ENCODE measurements at places on chromosomes 5 and 9.
A peak's percentile ranks its signal among the peaks of the same experiment; 100 is the strongest.

- DNase-seq: no peak
These were observed 138.2 kb downstream of the NSG2 start for GRCh38 chr5:174183701-174184100.

DNA sequence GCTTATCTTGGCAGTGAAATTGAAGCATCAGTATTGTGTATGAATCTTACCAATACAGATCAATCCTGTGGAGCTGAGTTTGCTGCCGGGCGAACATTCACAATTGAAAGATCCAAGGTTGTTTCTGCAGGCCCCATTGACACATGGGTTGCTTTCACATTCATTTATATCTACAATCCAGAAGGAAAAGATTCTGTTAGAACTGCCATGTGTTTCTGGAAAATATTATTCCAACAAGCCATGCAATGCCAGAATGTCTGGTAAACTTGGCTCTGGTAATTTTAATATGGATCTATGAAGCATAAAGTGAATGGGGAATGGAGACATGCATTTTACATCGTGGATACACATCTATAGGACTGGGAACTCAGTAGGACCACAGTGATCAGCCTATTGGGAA is 180.8 kb downstream of the FBN2 start:
- DNase-seq: no peak

DNA sequence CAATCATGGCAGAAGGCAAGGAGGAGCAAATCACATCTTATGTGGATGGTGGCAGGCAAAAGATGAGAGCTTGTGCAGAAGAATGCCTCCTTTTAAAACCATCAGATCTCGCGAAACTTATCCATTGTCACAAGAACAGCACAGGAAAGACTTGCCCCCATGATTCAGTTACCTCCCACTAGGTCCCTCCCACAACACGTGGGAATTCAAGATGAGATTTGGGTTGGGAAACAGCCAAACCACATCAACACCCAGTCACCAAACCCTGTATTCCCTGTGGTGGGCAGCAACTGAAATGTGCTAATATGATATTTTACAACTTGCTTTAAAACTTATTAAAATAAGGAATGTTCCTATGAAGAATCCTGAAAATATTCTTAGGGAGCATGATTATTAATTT is 54.2 kb downstream of the RASGRF2 start:
- no peak for DNase-seq

DNA sequence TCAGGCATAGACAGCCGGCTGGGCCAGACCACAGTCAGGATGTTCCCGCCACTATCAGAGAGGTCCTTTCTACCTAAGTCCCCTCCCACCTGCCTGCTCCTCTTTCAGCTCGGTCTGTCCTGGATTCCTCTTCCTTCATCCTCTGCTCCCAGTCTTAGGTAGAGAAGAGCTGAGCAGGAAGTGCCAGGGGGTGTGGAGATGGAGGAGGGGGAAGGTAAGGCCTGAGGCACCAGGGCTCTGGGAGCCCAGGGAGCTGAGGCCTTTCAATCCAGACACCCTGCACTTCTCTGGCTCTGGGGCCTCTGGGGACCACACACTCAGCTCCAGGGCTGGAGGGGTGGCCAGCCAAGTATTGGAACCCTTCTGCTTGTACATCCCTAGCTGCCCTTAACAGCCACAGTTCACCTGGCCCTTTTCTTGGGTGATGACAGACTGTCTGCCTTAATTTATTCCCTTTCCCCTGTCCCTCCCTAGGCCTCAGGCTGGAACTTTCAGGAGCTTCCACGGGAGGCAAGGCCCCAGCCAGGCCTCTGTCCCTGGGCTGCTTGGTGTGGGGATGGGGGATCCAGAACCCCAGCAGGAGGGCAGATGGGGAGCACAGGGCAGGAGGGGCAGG is 15.6 kb downstream of the IRF1 start:
- no peak for DNase-seq

GRCh38 chr9:2317591-2317990 is 302.4 kb downstream of the SMARCA2 start:
- no peak for DNase-seq

GRCh38 chr5:88557881-88558280 is 289.2 kb upstream of the TMEM161B start:
- no peak for DNase-seq

DNA sequence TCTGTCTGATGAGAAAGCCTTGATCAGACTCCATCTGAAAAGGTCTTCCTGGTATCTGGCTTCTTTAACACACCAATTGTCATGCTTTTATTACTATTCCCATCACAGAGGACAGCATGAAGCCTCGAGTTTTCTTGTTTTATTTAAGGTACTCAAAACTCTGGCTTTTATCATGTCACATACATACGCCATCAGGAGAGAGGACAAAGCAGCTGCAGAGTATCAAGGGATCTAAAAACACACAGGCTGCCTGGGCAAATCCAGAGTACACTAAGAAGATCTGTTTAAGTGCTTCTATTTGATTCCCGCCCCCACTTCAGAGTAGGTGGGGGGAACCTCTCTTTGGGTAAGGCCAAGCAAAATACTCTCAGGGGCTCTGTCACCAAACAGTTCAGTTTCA is 277.2 kb downstream of the SPOCK1 start:
- DNase-seq: no peak

DNA sequence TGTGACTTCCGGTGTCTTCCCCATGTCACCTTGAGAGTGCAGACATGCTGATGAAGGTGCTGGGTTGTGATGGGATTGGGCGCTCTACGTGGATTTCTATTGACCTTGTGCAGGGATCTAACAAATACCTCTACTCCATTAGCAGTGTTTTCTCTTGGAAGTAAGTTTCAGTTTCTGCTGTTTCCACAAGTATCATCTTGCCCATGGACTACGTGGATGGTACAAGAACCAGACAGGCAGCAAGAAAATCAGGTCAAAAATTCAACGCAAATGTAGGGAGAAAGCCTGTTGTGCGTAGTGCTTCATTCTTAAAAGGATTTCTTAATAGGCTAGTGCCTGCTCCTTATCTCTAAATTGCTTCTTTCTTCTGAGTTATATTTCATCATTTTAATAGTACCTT is 60.8 kb downstream of the AOPEP start:
- DNase-seq: no peak

- no peak for DNase-seq
These were observed 2.0 kb downstream of the LCN9 start for GRCh38 chr9:135664801-135665794.

DNA sequence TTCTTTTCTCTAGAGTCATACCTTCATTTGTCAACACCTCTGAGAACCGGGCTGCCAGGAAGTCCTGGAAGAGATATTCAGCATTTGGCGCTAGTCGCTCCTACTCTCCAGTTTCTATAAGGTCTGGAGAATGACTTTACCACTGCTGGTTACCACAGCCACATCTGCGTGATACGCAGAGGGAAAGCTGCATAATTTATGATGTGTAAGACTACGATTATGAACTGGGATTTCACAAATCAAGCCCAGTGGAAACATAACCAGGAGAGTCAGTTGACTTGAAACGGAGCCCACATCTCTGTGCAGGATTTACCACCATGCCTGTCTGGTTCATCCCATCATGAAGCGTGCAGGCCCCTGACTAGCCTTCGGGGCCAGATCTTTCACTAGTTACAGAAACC is 72.6 kb downstream of the FGF1 start:
- DNase-seq: no peak

GRCh38 chr5:11420969-11421368 is 483.3 kb downstream of the CTNND2 start:
- DNase-seq: no peak

DNA sequence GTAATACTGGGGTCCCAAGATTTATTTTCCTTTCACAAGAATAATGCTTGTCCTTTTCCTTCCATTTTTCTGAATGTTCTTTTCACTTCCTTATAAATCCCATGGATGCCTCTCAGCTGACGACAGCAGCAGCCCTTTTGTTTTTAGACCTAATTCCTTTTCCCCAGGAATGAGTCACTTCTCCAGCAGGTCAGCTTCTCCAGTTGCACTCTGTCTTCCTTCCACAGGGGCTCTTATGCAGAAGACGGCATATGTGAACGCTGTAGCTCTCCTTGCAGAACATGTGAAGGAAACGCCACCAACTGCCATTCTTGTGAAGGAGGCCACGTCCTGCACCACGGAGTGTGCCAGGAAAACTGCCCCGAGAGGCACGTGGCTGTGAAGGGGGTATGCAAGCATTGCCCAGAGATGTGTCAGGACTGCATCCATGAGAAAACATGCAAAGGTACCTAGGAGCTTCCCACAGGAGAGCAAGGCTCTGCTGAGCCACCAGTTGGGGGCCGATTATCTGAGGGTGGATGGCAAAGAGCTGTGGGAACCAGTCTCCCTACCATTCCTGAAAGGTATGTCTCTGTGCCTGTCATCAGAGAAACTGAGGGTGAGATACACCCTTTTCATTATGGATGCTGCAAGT is 72.9 kb downstream of the RFK start:
- DNase-seq: no peak

GRCh38 chr5:122656577-122656976 is 118.3 kb upstream of the SNX2 start:
- no peak for DNase-seq

GRCh38 chr9:29548436-29548835 is 1975.2 kb upstream of the C9orf72 start:
- DNase-seq: no peak

- no peak for DNase-seq
These were observed 184.7 kb downstream of the MAPKAP1 start for GRCh38 chr9:125522328-125522725.

DNA sequence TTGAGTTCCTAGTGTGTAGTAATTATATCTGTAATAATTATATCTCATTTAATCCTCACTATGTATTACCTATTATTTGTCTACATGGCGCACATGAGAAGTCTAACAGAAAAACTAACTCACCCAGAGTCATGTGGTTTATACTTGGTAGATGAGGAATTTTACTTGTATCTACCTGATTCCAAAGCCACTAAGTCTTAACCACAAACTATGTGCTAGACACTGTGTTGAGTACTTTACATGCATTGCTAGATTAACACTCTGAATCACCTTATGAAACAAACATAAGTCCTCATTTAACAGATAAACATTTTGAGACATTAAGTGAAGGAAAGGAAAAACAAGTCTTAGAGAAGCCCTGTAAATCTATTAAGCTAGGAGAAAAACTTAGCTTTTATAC is 404.8 kb downstream of the TLR4 start:
- no peak for DNase-seq

DNA sequence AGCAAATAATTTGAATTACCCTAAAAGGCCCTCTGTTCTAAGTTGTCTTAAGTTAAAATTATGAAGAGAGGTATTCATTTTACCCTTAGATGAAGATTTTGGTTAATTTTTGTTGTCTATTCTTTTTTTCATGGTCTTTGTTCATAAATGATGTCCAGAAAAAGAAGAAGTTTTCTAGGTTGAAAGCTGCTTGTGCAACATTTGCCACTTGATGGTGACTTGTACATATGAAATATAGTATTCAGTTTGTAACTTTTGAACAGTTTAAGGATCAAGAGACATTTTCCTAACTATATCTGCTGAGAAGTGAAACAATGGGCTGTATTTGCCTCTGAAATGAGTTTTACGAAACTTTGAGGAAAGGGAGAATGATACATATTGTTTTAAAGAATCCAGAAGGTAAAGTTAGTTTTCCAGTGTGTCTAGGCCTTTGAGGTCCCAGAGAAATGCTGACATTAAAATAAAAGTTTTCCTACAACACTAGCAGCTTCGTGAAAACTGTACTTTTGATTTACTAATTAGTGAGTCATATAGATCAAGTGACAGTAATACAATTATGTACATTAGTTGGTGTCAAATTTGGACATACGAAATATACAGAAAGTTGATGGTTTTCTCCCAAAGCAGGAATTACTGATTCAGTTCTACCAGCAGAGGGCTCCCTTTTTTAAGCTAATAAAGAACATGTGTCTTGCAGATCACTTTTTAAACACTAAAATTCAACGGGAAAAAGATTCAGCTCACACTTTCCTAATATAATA is 70.5 kb downstream of the PIK3R1 start:
- DNase-seq: peak; percentile 77

DNA sequence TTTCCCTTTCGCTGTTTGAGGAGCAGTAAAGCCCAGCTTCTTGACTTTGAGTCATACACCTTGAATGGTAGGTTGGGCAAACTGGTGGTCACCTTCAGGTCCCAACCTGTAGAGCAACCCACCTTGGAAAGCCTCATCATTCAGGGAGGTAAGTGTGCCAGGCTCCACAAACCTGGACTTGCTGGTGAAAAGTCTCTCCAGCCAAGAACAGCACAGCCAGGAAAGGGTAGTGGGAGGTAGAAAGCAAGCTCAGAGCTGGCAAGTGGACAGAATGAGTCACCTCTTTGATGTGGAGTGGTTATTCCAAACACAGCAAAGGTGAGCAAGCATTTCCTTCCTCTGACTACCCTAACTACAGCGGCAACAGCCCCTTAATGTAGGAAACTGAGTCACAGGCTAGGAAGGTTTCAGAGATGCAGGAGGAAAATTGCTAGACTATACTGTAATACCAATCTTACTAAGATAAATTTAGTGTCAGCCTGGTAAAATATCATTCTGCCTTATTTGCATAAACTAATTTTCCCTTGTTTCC is 117.5 kb upstream of the MTAP start:
- peak; percentile 30 for DNase-seq

- DNase-seq: no peak
These were observed 89.1 kb upstream of the NFIB start for GRCh38 chr9:14403081-14403480.

GRCh38 chr9:129011761-129012181 is 16.4 kb downstream of the SH3GLB2 start:
- DNase-seq: no peak

- DNase-seq: no peak
These were observed 330.4 kb downstream of the ICE1 start for GRCh38 chr5:5752844-5753243.

- no peak for DNase-seq
These were observed 154.5 kb downstream of the TARS1 start for GRCh38 chr5:33595303-33595702.

GRCh38 chr9:73597771-73598170 is 446.1 kb downstream of the ANXA1 start:
- DNase-seq: no peak

DNA sequence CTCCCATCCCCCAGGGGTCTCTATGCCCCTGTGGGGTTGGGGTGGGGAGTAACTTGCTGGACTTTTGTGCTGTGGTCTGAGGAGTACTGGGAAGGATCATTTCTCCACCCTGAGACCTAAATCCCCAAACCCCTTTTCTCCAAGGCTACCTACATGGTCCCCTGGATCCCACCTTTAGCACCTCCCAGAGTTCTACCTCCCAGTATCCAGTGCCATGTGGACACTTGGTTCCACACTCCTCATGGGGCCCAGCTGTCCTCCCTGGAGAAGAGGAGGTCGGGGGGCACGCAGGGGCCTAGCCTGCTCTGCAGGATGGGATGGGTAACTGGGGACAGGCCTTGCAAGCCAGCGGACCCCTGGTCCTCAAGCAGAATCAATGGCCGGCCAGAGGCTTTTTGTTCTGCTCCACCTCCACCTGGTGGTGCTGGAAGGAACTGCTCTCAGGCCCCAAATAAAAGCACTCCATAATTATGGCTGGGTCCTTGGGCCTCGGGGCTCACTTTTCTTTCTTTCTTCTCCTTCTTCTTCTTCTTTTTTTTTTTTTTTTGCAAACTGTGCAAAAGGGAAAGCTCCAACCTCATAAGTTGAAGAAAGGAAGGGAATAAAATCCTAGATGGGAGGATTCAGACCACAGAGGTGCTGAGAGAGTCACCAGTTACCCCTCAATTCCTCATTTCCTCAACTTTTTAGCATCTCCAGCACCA is 68.4 kb downstream of the PSD2 start:
- DNase-seq: peak; percentile 49

- DNase-seq: no peak
These were observed 21.0 kb upstream of the CDKN2B start for GRCh38 chr9:22030101-22030598.

GRCh38 chr5:152185547-152186245 is 219.4 kb downstream of the NMUR2 start:
- DNase-seq: no peak

GRCh38 chr5:84536797-84537196 is 152.1 kb upstream of the EDIL3 start:
- no peak for DNase-seq
